ENCODE measurements at places on chromosomes 2 and 18.

DNA sequence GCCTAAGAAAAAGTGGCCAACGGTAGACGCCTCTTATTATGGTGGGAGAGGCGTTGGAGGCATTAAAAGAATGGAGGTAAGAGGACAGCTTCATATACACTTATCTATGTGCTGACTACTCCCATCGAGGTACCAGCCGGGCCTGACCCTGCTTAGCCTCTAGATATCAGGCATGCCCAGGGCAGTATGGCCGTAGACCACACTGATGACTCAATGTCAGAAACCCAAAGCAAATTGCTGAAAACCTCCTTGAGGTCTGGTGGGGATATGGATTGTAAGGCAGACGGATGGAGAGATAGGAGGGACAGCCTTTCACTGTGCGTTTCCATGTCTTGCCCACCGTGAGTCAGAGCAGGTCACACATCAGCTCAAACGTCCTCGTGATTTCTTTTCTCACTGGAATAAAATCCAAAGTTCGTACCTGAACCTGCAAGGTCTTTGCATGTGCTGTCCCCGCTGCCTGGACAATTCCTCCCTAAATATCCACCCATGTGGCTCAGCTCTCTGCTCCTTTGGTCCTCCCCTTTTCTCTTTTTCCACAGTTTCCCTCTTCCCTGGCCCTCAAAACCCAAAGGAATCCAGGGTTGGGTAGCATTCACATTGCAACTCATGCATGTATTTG is 168.9 kb downstream of the ANTXR1 start:
- no peaks in the 10 kb centered on the region for H3K36me3 ChIP-seq
- no peak overlapping the region for H3K27ac ChIP-seq
- H3K27me3 ChIP-seq = peaks cover 23% of the 10 kb centered on the region
- DNase-seq = no peak
- H3K4me3 ChIP-seq = no peak overlapping the region
- H3K4me1 ChIP-seq = peaks cover 3% of the 10 kb centered on the region

DNA sequence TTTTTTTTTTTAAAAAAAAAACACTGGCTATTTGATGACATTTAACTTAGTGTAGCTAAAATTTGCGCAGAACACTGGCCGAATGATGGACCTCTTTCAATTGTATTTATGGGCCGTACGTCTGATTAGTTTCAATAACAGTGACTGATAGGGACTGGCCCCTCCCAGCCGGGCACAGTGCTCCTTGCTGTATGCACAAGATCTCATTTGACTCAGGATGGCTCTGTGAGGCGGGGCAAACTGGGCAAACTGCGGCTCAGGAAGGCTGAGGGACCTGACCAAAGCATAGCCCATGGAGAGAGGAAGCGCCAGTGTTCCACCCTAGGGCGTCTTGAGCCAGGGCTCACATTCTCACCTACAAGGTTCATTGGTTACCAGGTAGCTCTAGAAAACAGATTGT is 21.2 kb downstream of the TRAF3IP1 start:
- H3K4me1 ChIP-seq = peaks cover 8% of the 10 kb centered on the region
- no peaks in the 10 kb centered on the region for H3K27me3 ChIP-seq

DNA sequence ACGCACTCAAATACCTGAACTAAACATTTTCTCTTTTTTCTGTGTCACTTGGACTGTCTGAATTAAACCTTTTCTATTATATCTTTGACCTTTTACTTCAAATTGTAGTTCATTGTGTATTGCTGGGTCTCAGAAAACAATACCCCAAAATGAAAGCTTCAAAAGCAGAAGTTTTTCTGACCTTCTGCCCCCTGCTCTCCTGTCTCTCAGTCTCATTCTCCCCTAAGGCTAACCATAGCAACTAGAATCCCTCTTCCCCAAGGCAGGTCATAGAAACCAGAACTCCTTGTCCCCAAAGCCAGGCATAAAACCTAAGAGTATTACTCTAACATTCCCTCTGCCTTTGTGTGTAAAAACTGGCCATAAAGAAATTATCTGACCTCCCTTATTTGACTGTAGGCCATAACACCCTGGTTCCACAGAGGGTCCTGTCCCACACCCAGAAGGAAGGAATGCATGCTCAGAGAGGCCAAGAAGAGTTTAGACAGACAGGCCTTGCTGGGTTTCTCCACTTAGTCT is 93.5 kb upstream of the B3GNT2 start:
- H3K36me3 ChIP-seq = no peaks in the 10 kb centered on the region
- no peaks in the 10 kb centered on the region for H3K27me3 ChIP-seq
- no peak overlapping the region for H3K4me3 ChIP-seq
- no peaks in the 10 kb centered on the region for H3K4me1 ChIP-seq
- no peak for DNase-seq

GRCh38 chr2:191846515-191847476 is at the start of gene CAVIN2:
Gene CAVIN2 (minus strand): TSS chr2:191847088. CDS start chr2:191846925, 163 bp downstream.
- no peaks in the 10 kb centered on the region for H3K36me3 ChIP-seq
- peaks cover 44% of the 10 kb centered on the region for H3K27me3 ChIP-seq
- H3K4me1 ChIP-seq = no peaks in the 10 kb centered on the region
- DNase-seq = no peak
- H3K27ac ChIP-seq = no peak within 1 kb of the TSS

DNA sequence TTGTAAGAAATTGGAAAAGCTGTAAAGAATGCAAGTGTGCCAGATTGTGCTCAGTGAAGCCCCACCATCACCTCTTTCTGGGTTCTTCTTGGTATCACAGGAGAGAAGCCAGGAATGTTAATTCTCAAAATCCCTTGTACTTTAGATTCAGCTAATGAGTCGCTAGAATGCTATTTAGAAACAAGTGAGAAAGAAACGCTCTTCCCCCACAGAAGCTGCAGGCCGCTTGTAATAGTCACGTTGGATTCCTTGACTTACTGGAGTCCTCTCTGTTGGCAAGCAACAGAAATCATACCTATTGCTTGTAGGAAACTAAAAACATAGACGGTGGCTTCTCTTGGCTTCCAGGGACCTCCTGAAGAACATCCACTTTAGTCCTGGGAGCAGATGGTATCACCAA is 375.6 kb upstream of the LRATD1 start:
- DNase-seq = no peak
- H3K4me1 ChIP-seq = no peaks in the 10 kb centered on the region
- no peak overlapping the region for H3K27ac ChIP-seq
- no peaks in the 10 kb centered on the region for H3K36me3 ChIP-seq
- no peak overlapping the region for H3K4me3 ChIP-seq

- no peak overlapping the region for H3K4me3 ChIP-seq
- H3K27ac ChIP-seq = no peak overlapping the region
- no peaks in the 10 kb centered on the region for H3K4me1 ChIP-seq
- H3K36me3 ChIP-seq = no peaks in the 10 kb centered on the region
These were observed 426.2 kb downstream of the NCKAP5 start for GRCh38 chr2:133142087-133142486.

GRCh38 chr2:218859988-218860831 is 605 bp downstream of the WNT6 start:
- no peaks in the 10 kb centered on the region for H3K36me3 ChIP-seq
- no peak overlapping the region for H3K27ac ChIP-seq
- H3K4me3 ChIP-seq = peak overlapping the region; percentile 18
- DNase-seq = no peak

- H3K27ac ChIP-seq = no peak within 1 kb of the TSS
- no peaks in the 10 kb centered on the region for H3K36me3 ChIP-seq
- DNase-seq = no peak
- H3K27me3 ChIP-seq = peaks cover 4% of the 10 kb centered on the region
These were observed at the start of gene TOGARAM2 for GRCh38 chr2:28981016-28981441. Gene TOGARAM2 (plus strand): TSS chr2:28981298. CDS start chr2:28994835, 13,537 bp downstream.
